Stimulated activated memory B cell treated with anti-CD40 and anti-IgM and Interleukin-4, amounts not matched to agents 10 μg/mL and 1 μg/mL and 100 μg/mL, for 72 hours (primary cell): ENCODE measurements at places on chromosomes 1 and 21.

DNA sequence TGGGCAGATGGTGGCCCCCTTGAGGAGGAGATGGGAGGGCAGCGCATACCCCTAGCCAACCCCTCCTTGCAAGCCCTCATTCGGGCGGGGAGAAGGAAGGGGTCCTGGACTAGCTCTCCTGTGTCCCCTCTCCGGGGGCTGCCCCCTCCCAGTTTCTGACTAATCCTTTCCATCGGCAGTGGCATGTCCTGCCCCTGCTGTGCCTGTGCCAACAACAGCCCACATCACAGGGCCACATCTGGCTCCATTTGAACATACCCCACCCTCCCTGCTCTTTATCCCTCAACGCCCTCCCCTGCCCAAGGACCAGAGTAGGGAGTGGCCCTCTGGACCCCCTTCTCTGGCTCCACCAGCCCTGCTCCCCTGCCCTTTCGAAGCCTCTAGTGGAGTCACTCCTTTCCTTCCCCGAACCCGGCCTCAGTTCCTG lies 11.0 kb upstream of the LMNA start:
- ATAC-seq: no peak

- no peak for ATAC-seq
Measured at GRCh38 chr1:37261129-37261528, 213.3 kb upstream of the ZC3H12A start.

DNA sequence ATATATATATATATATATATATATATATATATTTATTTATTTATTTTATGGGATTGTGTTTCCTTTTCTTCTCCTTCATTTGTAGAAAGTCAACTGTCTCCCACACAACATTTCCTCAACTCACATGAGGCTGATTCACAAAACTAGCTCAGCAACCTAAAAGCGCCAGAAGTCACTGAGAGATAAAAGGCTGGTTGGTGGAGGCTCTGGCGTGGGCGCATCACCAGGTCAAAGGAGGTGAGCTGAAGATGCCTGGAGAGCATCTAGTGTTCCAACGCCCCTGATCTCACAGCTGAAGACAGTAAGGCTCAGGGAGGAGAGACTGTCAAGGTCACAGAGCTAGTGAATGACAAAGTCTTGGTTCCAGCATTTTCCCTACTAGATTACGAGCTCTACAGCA lies 78.0 kb downstream of the HLCS start:
- ATAC-seq: no peak

DNA sequence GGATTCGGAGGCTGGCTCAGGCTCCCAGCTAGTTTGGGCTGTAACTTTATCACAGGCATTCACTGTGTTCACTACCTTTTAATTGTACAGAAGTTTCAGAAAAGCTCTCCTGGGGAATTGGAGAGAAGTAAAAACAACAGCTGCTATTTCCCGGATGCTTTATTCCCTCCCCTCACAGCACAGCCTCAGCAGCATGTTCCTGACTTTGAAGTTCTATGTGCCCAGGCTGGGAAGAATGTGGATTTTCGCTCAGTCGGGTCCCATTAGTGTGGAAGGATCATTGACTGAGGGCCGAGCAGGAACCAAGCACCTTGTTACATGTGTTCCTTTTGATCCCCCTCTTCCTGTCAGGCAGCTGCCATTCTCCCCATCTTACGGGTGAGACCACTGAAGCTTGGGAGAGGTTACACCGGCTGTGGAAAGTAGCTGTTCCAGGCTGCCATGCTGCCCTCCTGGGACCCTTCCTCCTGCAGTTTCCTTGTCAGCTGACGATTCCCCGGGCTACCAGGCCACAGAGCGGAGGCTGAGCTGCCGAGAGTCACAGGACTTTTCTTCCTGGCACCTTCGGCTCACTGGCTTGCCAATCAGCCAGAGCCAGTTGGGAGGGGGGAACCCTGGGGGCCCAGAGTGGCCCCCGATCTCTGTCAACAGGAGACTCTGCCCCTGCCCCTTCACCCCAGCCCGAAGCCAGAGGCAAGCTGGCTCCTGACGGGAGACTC lies 223.1 kb upstream of the TMEM51 start:
- no peak for ATAC-seq

DNA sequence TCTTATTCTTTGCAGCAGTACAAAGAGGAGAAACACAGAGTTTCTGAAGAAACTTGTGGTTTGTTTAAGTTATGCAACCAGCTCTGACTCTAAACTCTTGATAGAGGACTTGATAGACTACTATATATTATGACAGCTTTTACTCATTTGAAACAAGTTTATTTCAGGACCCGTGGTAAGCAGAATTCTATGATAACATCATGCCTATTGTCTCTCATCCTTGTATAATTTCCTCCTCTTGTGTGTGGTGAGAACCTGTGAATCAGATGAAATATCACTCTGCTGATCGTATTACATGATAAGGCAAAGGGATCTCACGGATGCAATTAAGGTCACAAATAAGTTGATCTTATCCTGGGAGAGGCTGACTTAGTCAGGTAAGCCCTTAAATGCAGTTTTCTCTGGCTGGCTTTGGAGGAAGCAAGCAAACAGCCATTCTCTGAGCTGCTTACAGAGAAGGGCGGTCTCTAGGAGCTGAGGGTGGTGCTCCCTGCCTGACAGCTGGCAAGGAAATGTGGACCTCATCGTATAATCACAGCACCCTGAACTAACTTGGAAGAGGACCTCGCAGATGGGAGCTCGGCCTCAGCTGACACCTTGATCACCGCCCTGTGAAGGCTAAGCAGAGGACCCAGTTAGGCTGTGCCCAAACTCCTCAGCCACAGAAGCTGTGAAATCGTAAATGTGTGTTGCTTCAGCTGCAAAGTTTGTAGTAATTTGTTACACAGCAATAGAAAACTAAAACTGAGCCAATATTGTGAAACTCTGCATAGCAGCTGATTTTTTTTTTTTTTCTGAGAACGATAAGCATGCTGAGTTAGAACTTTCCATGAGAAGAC lies 151.1 kb upstream of the DPT start:
- ATAC-seq: no peak

DNA sequence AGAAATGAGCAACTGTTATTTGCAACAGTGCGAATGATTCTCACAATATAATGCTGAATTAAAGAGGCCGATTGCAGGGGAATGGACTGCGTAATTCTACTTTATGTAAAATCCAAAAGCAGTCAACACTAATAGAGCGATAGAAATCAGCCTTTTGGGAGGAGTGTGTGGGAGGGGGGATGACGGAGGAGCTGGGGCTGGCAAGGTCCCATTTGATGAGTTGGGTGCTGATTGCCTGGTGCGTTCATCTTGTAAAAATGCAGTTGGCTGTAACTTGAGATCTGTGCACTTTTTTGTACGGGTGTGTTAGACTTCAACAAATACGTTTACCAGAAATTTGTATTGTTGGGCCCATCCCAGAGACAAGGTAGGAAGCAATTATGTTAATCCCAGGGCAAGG lies 20.7 kb downstream of the TNFRSF8 start:
- ATAC-seq: no peak

GRCh38 chr1:52947490-52947889 lies 20.4 kb downstream of the SCP2 start:
- no peak for ATAC-seq

- ATAC-seq: no peak
Measured at GRCh38 chr1:223473601-223474344, 80.6 kb downstream of the CCDC185 start.

- no peak for ATAC-seq
Measured at GRCh38 chr1:100543640-100544039, 5.7 kb downstream of the GPR88 start.

DNA sequence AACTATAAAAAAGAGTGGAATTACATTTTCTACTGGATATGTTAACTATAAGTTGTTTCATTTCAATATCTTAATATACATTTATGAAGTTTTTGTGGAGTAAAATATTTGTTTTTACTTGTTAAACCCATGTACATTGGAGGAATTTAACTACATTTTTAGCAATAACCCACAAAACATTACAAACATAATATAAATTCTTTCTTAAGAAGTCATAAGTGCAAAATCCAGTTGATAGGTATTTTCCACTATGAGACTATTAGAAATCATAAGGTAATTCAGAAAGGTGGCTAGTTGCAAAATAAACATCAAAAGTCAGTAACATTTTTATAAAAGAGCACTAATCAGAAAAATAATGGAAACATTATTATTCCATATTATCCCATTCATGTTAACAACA lies 73.9 kb upstream of the RRP15 start:
- no peak for ATAC-seq

- no peak for ATAC-seq
Measured at GRCh38 chr1:76086597-76086996, 12.1 kb downstream of the ST6GALNAC3 start.

GRCh38 chr1:82214606-82215005 lies 413.9 kb downstream of the ADGRL2 start:
- no peak for ATAC-seq

DNA sequence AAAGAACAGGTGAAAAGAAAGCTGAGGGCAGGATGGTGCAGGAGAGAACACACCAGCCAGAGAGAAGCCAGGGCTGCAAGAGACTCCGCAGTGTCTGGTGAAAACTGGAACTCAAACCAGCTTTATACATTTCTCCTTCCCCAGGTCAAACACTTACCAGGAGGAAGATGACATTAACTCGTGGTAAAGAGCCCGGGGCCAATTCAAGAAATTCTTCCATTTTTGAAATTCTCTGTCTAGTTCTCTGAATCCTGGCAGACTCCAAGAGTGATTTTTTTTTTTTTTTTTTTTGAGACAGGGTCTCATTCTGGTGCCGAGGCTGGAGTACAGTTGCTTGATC lies 25.8 kb upstream of the SIPA1L2 start:
- no peak for ATAC-seq

DNA sequence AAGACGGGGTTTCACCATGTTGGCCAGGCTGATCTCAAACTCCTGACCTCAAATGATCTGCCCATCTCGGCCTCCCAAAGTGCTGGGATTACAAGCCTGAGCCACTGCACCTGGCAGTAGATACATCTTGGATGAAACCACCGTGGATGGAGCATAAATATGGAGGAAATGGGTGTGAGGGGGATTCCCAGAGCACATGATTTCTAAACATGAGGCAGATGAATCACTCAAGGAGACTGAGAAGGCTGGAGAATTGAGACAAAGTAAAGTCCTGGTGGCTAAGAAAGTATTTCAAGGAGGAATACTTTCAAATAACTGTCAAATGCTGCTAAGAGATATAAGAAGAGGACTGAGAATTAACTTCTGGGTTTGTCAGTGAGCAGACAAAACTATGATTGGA lies 5.4 kb upstream of the PGBD5 start:
- no peak for ATAC-seq

DNA sequence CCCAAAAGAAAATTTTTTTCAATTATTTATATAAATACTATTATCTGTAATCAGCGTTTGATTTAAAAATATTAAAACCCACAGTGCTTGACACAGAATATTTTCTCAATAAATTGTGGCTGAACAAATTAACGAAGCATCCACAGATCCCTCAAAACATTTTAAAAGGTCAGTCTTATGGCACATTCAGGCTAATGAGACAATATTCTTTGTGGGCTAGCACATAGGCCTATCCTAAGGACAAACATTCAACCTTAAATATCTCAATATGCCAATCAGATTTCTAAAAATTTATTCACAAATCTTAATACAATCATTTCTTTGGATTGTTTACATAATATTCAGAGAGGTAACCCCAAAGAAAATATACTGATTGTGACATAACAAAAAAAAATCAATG lies 8.1 kb downstream of the PTGS2 start:
- ATAC-seq: no peak

- no peak for ATAC-seq
Measured at GRCh38 chr21:24222676-24223075, 1384.6 kb downstream of the MRPL39 start.
